ENCODE measurements at places on chromosomes 1 and 21.

DNA sequence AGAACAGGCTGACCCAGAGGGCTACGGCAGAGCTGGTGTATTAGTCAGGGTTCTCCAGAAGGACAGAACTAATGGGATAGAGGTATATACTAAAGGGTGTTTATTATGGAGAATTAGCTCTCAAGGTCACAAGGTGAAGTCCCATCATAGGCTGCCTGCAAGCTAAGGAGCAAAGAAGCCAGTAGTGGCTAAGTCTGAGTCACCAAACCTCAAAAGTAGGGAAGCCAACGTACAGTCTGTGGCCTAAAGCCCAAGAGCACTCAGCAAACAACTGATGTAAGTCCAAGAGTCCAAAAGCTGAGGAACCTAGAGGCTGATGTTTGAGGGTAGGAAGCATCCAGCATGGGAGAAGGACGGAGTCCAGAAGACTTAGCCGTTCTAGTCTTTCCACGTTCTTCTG, 179.2 kb downstream of the BACH1 start:
- DNase-seq, result no peak

DNA sequence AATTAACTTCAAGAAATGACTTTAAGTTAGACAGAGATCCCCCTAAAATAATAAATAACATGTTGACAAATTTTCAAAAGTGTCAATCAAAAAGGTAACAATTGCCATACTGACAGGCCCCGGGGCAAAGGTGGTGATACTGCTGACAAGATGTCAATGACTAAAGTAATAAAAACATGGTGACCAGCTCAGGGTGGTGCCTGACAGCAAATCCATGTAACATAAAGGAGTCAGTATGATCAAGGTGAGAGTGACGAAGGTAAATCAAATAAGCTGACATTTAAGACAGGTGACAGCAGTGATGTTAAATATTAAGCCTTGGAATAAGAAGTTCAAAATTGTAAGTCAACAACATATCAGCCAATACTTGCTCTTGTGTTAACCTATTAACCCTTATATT, 387.5 kb downstream of the DPYD start:
- DNase-seq, result no peak

DNA sequence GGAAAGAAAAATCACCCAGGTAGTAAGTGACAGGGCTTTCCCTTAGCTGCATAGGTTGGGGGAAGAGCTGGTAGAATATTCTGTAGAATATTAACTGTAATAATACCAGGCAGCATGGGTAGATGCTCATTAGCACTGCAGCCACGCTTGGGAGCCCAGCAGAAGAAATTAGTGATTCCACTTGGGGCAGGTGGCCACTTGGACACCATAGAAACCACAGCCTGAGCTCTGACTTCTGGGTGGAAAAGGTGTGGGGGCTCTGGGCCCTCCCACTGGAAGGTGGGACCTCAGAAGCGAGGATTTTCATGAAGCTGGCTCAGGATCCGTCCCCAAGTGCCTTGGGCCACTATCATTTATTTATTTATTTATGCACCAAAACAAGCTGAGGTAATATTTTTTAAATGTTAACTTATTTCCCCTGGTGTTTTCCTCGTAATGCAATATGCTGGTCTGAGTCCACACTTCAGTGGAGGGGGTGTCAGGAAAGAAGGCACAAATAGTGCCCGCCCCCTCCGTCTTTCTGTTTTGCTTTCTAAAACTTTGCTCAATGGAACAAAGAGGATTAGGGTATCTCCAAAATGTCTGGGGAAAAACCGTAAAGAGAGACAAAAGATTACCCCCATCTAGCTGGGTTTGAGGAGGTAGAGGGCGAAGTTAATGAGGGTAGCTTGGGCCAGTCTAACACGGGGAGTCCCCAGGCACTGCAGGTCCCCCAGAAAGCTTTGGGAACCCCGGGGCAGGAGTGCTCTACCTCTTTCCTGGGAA, 75.2 kb upstream of the GADD45A start:
- DNase-seq, result no peak

- DNase-seq, result no peak
These were observed 24.4 kb downstream of the SNAP47 start for GRCh38 chr1:227759341-227760300.

- no peak for DNase-seq
These were observed 11.4 kb downstream of the AGMAT start for GRCh38 chr1:15573477-15573876.

DNA sequence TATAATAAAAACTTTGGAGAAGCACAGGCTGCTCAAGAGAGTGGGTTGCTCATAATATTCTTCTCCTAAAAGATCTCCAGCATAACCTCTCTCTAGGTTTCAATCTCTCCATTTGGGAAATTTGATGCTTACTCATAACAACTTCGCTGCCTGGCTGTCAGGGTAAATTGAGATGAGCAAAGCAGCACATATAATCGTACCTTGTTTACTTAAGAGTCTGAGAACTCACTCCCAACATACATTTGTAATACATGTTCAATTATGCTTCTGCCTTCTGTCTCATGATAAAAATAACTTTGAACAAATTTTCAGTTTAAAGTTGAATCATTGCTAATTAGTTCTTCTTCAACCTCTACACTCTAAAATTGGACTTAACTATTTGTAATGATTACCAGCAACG, 68.9 kb downstream of the DUSP10 start:
- no peak for DNase-seq

GRCh38 chr1:216531263-216532239, 108.3 kb upstream of the USH2A start:
- no peak for DNase-seq

GRCh38 chr21:25568246-25568645, 39.0 kb downstream of the MRPL39 start:
- no peak for DNase-seq

DNA sequence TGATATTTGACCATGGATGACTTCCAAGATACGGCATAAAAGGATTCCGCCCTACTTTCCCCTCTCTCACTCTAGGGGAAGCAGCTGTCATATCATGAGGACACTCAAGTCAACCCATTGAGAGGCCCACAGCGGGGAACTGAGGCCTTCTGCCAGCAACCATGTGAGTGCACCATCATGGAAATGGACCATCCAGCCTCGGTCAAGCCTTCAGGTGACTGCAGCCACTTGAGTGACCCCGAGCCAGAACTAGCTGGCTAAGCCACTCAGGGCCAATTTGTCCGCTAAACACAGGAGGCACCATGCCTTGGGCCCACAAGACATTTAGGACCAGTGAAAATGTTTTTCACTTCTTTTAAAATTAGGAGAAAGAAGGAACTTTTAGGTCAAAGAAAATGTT, 11.1 kb upstream of the GJB5 start:
- no peak for DNase-seq

- DNase-seq, result no peak
These were observed 65.8 kb upstream of the RAB4A start for GRCh38 chr1:229204921-229205777.

GRCh38 chr21:37181059-37181458, 86.1 kb downstream of the VPS26C start:
- no peak for DNase-seq

GRCh38 chr1:57017717-57018116, 51.9 kb upstream of the C8B start:
- DNase-seq, result no peak

- no peak for DNase-seq
These were observed 47.9 kb downstream of the MACO1 start for GRCh38 chr1:25478633-25479032.

- no peak for DNase-seq
These were observed 1091.6 kb downstream of the TTLL7 start for GRCh38 chr1:82907313-82907712.

- peak; percentile 18 for DNase-seq
These were observed 111.7 kb downstream of the DISP1 start for GRCh38 chr1:222926566-222926965.

- no peak for DNase-seq
These were observed 72.3 kb downstream of the HUNK start for GRCh38 chr21:31945141-31945540.

DNA sequence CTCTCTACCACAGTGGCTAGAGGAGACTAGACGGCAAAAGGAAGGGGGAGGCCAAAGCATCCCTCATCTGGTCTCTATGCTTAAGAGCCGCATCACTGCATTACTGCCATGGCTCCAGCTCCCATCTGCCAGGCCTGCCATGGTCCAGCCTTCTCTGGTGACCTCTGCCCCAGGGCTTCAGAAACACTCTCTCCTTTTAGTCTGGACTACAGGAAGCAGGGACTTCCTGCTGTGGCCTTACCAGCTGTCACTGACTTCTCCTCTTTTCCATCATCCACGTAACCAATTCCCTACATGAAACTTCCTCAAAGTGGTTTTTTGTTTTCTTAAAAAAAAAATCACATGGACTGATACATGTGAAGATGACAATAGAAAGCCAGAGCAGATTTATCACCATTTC, 323.1 kb upstream of the NFIA start:
- DNase-seq, result no peak

DNA sequence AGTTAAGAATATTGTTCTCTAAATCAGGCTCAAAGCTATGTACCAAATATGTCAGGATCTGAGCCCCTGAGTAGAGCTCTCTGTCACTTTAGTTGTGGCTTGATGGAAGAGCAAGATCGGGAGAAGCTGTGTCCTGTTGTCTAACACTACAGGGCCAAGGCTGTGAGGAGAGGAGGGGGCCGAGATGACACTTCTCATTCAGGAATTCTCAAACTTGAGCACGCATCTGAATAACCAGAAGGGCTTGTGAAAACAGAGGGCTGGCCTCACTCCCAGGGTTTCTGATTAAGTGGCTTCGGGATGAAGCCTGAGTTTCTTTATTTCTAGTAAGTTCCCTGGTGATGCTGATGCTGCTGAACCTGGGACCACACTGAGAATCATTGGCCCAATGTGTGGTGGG, 209.2 kb upstream of the DAB1 start:
- DNase-seq, result no peak

- DNase-seq, result no peak
These were observed 98.4 kb upstream of the WNT4 start for GRCh38 chr1:22241250-22241649.

- DNase-seq, result no peak
These were observed 28.2 kb downstream of the LACTBL1 start for GRCh38 chr1:22944346-22945055.

DNA sequence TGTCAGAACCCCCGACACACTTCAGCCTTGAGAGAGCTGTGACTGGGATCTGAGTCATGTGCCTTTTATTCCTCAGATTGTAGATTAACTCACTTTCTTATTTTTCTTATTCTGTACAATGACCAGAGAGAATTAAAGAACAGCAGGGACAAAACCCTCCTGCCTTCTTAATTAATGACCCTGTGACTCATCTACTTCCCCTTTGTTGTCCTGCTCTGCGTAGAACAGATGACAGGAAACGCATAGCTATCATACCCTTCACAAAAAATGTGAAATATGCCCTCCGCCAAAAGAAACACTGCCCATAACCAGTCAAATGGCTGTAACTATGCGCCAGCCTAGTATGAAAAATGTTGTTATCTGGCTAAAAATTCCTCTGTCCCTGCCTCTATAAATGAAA, 9.1 kb upstream of the PADI2 start:
- no peak for DNase-seq

DNA sequence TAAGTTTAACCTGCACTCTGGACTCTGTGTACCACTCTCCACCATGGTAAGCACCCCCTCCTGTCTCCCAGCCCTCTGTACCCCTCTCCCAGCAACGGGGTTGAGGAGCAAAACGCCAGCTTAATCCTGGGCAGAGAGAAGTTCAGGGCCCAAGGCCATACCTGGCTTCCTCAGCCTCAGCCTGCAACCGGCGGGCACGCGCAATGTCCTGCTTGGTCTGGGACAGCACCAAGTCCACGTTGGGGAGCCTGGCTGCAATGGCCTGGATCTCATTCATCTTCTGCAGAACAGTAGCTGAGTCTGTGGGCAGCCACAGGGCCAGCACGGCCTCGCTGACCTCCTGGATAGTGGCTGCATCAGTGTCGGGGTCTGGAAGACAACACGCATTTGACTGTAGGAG, 33.9 kb downstream of the LAMB3 start:
- no peak for DNase-seq

DNA sequence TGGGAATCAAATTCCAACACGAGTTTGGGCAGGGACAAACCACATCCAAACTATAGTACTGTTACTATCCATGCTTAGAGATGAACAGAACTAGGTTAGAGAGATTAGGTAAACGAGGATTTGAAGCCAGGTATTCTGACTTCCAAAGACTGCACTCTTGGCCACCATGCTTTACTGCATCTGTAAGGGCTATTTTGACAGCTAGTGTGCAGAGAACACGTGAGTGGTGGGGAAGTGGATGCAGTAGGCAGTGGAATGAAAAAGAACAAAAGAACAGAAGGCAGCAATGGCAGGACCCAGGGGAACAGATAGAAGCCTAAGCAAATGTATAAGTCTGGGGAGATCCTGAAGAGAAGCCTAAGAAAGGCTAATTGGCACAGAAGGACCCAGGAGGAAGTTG, 59.1 kb upstream of the GJA8 start:
- DNase-seq, result no peak

DNA sequence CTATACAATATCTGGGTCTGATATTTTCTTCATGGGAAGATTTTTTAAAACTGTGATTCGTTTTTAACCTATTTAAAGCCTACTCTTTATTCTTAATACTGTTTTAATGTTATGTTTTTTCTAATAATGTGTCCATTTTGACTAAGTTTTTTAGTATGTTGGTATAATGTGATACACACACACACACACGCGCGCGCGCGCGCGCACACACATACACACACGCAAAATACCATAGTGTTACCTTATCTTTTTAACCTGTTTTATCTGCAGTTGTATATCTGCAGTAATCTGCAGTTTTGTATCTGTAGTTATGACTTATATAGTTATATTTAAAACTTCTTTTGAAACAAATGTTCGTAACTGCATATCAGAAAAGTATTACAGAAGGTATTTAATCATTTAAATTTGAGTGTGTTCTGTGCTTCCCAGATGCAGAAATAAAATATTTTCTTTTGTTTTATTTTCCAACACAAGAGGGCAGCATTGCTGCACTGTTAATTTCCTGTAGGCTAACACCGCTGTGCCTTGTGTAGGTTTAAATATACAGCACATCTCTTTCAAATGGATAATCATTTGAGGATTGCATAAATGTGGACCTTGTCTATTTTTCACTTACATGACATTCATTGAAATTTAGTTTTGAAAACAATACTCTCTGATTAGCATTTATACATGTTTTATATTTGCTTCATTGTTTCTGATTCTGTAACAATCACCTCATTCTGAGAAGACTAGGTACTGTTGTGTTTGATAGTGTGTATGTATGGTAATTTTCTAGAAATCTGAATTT, 166.1 kb downstream of the PDE4B start:
- DNase-seq, result peak; percentile 94

GRCh38 chr21:17343055-17343454, 169.8 kb upstream of the CXADR start:
- no peak for DNase-seq

- DNase-seq, result no peak
These were observed at the start of gene RIIAD1 for GRCh38 chr1:151720974-151721787. Gene RIIAD1 (plus strand): TSS chr1:151721522. CDS start chr1:151721537, 15 bp downstream.
